CD4-positive, alpha-beta T cell treated with Interleukin-17A for 4 hours (primary cell): ENCODE measurements at places on chromosomes 5 and 9.

- DNase-seq: no peak
Observed at GRCh38 chr9:32590898-32591297, 17.9 kb upstream of the NDUFB6 start.

DNA sequence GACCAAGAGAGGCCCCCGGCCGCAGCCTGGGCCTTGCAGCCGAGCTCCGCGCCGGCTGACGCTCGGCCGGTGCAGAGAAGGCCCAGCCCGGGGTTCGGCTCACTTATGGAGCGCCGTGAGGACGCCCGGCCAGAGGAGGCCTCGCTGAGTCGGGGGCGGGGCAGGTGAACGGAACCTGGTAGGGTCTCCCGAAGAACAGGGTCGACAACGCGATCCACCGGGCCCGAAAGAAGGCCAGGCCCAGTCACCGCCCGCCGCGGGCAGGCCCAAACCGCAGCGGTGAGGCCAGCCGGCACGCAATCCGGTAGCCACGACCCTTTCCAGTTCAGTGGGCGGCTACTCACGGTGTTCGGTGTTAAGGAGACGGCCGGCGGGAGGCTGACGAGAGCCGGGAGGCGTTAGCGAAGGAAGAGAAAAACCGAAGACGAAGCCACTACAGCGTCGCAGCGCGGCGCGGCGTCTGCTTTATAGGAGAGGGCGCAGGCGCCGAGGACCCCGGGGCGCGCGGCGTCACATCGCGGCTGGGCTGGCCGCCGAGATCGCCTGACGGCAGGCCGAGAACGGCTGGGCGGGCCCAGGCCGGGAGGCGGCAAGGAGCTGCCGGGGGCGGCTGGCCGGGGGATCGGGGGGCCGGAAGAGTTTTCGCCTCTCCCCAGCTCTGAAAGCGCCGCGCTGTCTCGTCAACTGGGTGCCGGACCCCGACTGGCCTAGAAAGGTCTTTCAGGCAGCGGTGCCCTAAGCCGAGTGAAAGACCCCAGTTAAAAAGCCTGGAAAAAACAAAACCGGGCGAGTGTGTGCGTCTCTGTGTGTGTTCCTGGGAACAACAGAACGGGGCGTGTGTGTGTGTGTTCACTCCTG lies at the start of gene SKP1:
Gene SKP1, minus strand, starts transcription at position 440 of the 858 bp plus-strand sequence. CDS start 2,928 bp downstream, outside the sequence.
- DNase-seq: peak; percentile 88

- no peak for DNase-seq
Observed at GRCh38 chr9:85157772-85158171, 488.2 kb downstream of the NTRK2 start.

GRCh38 chr5:89343666-89344065 lies 460.7 kb upstream of the MEF2C start:
- no peak for DNase-seq

GRCh38 chr9:6229619-6230018 lies 14.0 kb downstream of the IL33 start:
- no peak for DNase-seq
